Activated CD4-positive, alpha-beta T cell treated with anti-CD3 and anti-CD28 coated beads for 36 hours (primary cell): ENCODE measurements at places on chromosomes 12 and 14. TPM values are rescaled to one million over a fixed set of nuclear protein-coding genes. Genes with fewer than 3 reads are reported as not detected.

GRCh38 chr12:124190312-124191023 lies 104.4 kb upstream of the RFLNA start:
- no peaks in the 10 kb centered on the region for H3K27me3 ChIP-seq
- DNase-seq: no peak
- no peak overlapping the region for H3K27ac ChIP-seq
- no peak overlapping the region for H3K4me3 ChIP-seq
- no peaks in the 10 kb centered on the region for H3K36me3 ChIP-seq

DNA sequence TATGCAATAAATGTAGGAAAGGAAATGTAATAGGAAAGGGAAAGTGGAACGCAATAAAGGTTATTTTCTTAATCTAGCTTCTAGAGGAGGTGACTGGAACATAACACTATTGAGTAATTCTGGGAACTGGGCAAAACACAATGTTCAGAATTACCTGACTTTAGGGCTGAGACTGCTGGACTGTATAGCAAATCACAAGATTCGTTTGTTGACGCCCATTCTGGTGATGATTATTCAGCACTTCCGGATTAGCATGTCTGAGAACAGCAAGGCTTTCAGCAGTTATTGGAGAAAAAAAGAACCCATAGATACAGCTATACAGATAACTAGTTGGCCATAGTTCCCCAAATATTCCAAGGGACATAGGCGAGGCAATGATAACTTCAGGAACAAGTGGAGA lies 2.3 kb upstream of the KLRD1 start:
- no peak overlapping the region for H3K27ac ChIP-seq
- peaks cover 23% of the 10 kb centered on the region for H3K27me3 ChIP-seq
- H3K4me3 ChIP-seq: no peak overlapping the region
- DNase-seq: no peak
- no peaks in the 10 kb centered on the region for H3K36me3 ChIP-seq

DNA sequence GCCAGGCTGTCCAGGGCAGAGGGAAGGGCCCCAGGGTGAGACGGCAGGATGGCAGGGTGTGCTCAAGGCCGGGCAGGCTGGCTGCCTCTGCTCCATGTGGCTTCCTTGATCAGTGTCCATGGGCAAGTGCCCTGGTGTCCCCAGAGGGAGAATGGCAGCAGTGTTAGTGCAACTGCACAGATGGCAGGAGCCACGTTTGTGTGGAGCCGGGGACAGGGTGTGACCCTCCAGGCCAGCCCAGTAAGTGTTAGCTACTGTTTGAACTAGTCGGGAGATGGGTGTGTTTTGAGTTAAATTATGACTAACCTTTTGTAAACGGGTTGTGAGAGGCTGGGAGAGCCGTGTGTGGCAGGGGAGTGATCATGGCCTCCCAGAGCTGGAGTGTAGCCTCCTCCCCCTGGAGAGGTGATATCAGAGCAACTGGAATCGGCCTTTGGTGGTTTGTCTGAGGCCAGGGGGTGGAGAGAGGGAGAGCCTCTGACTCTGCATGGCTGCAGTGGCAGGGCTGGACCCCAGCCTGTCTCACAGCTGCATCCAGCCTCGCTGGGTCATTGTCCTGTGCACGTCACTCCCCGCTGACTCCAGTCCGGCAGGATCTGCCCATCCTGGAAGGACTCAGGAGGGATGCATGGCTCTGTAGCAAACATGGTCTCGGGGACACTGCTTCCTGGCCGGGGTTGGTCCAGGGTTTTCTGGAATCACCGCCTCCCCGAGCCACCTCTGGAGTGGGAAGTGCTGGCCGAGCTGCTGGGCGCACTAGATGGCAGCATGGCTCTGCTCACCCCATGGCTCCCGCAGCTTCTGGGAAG lies 27.8 kb downstream of the AACS start:
- no peaks in the 10 kb centered on the region for H3K27me3 ChIP-seq
- H3K27ac ChIP-seq: no peak overlapping the region
- H3K4me1 ChIP-seq: peaks cover 6% of the 10 kb centered on the region
- no peak overlapping the region for H3K4me3 ChIP-seq
- no peak for DNase-seq

DNA sequence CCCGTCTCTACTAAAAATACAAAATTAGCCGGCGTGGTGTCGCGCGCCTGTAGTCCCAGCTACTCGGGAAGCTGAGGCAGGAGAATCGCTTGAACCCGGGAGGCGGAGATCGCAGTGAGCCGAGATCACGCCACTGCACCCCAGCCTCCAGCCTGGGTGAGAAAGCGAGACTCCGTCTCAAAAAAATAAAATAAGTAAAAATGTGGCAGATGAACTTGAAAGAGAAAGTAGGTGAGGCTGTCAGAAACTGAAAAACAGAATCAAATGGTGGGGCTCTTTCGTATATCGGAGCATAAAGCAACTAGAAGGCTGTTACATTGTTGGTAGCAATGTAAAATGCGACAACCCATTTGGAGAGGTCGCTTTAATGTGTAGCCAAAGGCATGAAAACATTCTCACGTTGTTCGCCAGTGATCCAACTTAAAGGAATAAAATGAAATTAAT lies 767 bp upstream of the CCNT1 start:
- H3K4me3 ChIP-seq: peak overlapping the region; percentile 99
- peaks cover 35% of the 10 kb centered on the region for H3K4me1 ChIP-seq
- H3K36me3 ChIP-seq: peaks cover 42% of the 10 kb centered on the region
- peak overlapping the region; percentile 99 for H3K27ac ChIP-seq
- no peaks in the 10 kb centered on the region for H3K27me3 ChIP-seq

DNA sequence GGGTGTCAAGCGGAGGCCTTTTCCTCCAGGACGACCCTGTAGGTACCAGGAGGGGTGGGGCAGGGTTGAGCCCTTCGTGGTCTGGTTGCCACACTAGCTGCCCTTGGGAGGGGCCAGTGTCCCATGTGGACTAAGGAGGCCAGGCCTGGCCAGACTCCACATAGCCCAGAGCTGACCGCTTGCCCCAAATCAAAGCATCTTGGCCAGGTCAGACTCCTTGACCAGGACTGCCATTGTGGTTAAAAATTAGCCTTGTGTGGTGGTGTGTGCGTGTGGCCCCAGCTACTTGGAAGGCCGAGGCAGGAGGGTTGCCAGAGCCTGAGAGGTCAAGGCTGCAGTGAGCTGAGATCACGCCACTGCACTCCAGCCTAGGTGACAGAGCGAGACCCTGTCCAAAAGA lies 24.8 kb downstream of the ALDH2 start:
- H3K36me3 ChIP-seq: no peaks in the 10 kb centered on the region
- H3K4me3 ChIP-seq: no peak overlapping the region

Gene MGAT2
- 23.8 TPM for total RNA-seq

DNA sequence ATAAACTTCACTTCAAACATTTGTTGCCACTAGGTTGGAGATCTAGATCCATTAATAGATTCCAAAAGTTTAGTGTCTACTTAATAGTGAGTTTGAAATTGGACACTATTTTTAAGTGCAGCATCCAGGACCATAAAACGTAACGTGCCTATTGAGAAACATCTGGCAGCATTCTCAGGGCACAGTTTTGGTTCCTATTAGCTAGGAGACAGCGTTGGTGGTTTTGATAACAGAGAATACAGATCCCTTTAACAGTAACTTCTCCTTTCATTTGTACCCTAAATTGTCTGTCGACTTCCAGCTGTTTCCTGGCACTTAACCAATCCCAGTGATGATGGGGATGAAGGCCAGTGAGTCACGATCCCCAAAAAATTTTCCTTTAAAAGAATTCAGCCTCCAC lies 25.8 kb downstream of the KCNK10 start:
- H3K4me1 ChIP-seq: peaks cover 3% of the 10 kb centered on the region
- H3K27me3 ChIP-seq: peaks cover 35% of the 10 kb centered on the region
- no peaks in the 10 kb centered on the region for H3K36me3 ChIP-seq
- DNase-seq: no peak
- no peak overlapping the region for H3K27ac ChIP-seq

Gene TAS2R20
- total RNA-seq: 1.2 TPM

- peak overlapping the region; percentile 33 for H3K4me3 ChIP-seq
- DNase-seq: no peak
- no peaks in the 10 kb centered on the region for H3K27me3 ChIP-seq
- H3K4me1 ChIP-seq: peaks cover 60% of the 10 kb centered on the region
- H3K36me3 ChIP-seq: no peaks in the 10 kb centered on the region
Measured at GRCh38 chr14:68683326-68683725, 109.5 kb downstream of the ZFP36L1 start.

Gene KLHL33
- 0.05 TPM for total RNA-seq
